ENCODE measurements at places on chromosomes 3 and 15.

DNA sequence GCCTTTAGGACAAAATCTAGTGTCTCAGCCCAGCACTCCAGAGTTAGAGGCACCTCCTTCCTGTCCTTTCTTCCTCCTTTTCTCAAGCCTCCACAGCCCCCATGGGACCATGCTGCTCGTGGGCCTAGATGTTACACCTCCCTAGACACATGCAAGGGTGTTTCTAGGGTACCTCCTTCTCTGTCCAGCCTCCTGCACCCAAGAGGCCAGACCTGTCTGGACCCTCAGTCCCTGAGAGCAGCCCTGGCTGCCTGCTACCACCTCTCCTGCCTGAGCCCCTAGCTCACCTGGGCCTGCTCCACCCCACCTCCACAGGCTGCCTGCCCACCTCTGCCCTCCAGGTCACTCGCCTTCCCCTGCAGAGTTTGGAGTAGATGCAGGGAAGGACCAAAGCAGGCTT is 5.2 kb downstream of the LOXL1 start:
- DNase-seq, result no peak

DNA sequence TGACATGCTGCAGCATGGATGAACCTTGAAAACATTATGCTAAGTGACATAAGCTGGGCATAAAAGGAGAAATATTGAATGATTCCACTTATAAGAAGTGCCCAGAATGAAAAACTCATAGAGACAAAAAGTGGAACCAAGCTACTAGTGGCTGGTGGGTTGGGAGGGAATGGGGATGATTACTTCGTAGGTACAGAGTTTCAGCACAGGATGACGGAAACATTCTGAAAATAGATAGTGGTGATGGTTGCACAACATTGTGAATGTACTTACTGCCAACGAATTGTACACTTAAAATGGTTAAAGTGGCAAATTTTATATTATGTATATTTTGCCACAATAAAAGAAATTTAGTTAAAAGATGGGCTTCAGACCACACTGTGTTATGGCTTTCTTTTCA is 93.6 kb downstream of the RPLP1 start:
- DNase-seq, result no peak

GRCh38 chr3:31762888-31763351 is 218.1 kb downstream of the OSBPL10 start:
- DNase-seq, result peak; percentile 23

DNA sequence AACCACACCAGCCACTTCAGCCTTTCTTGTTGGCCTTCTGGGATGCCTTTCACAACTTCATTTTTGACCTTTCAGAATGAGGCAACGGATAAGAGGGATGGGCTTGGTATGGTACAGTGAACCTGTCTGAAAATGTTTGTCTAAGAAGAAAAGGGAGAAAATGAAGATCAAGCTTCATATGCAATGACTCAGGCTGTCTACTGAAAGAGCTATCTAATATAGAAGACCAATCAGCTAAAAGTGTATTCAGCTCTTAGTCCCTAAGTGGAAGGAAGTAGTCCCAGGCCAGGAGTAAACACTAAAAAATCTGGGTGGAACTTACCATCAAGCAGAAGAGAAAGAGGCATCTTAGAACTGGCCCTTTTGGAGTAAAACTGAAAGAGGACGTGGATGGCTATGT is 12.2 kb upstream of the UPK1B start:
- DNase-seq, result no peak

DNA sequence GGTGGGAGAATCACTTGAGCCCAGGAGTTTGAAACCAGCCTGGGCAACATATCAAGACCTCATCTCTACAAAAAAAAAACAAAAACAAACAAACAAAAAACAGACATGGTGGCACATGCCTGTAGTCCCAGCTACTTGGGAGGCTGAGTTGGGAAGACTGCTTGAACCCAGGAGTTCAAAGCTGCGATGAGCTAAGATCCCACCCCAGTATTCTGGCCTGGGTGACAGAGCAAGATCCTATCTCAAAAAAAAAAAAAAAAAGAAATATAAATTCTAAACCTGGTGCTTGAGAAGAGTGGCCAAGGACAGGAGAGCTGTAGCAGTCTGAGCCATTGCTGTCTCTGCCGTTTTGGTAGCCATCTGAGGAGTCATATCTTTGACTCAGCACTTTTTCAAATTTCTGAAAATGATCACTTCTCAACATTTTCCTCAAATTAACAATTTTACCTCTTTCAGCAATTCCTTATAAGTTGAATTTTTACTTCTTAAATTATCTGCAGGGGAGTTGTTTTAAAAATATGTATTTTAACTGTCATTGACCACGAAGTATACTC is 3.6 kb upstream of the DENND4A start:
- no peak for DNase-seq

GRCh38 chr15:59176653-59177316 is 29.9 kb upstream of the LDHAL6B start:
- DNase-seq, result no peak

GRCh38 chr3:37992271-37993066 is 1.9 kb downstream of the VILL start:
- DNase-seq, result no peak

DNA sequence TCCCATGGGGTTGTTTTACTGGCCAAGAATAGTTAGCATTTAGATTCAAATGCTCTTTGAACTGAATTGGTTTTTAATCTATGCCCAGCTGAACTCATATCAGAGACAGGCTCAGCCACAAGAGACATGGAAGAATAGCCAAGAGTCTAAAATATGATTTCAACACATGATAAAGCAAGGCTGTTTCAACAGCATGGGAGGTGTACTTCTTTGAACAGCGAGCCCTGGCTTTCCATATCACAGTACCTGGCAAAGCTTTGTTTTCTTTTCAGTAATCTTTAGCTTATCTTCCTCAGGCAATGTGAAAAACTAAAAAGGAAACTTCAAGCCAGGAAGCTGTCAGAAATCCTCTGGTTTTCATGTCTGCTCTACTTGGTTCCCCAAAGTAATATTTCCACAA is 413.6 kb upstream of the ADAMTS9 start:
- no peak for DNase-seq

DNA sequence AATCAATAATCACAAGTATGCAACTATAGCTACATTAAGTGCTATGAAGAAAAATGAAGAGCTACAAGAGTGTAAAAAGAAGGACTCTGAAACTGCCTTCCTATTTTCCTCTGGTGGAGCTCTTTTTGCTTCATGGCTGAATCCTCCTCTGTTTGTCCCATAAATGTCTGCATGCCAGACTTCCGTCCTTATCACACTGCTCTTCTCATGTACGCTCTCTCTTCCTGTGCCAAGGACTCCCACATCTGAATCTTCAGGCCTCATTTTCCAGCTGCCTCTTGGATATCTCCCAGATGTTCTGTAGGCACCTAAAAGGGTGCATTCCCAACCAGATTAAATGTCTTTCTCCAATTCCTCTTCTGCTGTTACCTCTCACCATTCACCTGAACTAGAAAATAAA is 123.7 kb downstream of the MECOM start:
- DNase-seq, result no peak

DNA sequence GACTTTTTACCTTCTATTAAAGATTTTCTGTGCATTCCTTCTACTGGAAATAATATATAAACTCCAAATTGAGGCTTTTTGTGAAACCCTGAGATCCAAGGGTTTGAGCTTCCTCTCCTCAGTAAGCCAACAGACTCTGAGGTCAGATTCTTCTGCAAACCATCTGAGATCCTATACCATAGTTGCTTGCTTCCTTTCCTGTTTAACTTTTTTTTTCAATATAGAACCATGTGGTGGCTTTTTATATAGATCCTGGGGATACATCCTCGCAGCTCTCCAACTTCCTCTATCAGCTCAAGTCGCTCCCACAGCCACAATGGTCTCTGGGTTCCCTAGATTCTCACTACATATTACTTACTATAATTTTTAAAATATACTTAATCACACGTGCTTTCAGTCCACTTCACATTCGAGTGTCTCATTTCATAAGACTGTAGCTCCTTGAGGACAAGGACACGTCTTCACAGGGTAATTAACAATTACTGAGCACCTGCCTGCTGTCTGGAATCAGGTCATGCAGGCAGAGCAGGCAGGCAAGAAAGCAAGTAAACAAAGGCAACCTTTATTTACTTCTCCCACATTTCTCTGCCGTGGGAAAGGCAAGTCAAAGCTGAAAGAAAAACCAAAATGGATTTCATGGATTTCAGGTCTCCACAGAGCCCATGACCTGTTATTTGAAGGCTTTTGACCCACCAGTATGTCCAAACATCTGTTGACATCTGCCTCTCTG is 941.5 kb downstream of the FHIT start:
- DNase-seq, result no peak

DNA sequence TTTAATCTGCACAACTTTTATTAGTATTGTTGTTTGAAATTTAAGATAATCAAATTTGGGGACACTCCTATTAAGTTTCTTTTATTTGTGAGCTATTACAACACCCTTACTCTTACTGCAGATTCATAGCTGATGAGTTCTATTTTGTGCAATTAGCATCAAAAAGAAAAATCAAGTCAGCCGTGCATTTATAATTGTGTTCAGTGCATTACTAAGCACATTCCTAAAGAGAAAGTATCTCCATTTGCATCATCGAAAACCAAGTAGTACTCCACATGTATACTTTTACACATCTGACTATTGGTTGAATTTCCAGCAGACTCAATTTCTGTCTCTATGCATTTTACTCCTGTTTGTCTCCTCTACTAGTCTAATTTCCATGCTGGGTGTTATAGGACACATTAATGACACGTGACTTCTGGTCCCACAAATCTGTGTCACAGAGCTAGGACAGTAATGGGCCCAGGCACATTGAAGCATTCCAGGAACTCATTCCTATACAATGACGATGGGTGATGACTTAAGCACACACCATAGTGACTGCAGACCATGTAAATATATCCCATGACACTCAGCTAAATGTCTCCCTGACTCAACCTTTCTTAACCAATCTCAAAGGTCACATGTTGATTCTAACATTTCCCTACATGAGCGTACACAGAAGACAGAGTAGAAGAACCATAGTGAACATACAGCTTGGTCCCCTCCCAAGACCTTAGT is 477.5 kb downstream of the LPP start:
- DNase-seq, result no peak

DNA sequence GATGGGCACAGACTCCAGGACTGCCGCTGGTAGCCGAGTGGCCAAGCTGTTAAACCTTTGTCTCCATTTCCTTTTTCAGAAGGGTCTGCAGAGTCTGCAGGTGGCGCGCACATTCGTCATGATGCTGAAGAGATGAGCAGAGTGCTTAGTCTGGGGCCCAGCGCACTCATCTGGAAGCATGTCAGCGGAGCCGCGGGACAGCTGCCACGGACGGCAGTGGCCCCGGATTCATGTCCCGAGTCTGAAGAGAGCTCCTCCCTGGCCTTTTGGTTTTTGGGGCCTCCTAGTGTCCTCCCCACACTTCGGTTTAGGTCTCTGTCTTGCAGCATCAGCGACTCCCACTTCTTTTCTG is 42.6 kb downstream of the KLHL25 start:
- DNase-seq, result peak; percentile 56

DNA sequence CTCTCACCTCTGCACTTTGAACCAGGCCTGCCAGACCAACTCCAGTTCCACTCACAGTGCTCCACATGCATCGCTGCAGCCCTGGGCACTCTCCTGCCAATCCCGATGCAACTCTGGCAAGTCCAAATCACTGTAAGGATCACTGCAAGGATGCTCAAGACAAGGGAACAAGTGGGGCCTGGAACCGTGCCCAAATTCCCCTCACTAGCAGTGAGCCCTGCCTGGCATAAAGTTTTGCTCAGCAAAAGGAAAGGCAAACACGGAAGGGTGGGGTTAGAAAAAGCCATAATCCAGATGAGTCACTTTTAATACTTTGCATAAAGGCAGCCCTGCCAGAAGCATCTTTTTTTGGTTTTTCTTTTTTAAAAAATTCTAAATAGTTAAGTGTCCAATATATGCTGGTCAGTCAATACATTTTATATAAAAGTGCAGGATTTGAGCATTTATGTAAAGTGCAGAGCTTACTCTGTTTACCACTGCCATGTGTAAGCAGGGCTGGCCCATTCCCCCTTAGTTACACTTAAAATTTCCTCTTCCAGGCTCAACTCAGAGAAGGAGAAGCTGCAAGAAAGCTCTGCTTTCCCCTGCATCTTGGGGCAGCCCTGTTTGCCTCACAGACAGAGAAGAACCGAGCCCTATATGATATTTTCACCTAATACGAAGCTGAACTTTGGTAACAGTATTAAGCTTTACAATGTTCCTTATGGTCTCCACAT is 102.2 kb downstream of the CD47 start:
- no peak for DNase-seq

- no peak for DNase-seq
Observed at GRCh38 chr3:140176526-140176925, 241.5 kb downstream of the CLSTN2 start.

DNA sequence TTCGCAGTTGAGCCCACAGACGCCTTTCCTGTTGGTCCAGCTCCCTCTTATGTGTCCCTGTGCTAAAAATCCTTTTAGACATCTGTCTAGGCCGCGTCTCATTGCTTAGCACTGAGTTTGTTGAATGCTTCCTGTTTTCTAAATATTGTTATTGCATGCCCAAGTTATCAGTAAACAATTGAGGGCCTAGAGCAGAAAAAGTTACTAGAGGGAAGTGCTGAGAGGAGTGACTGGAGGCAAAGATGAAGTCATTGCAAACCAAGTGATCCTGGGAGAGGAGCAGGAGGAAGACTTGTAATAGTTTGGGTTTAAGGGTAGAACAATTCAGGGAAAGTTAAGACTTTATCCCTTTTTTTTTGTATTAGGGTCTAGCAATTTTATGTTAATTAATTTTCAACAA is 88.1 kb downstream of the DCUN1D1 start:
- no peak for DNase-seq

DNA sequence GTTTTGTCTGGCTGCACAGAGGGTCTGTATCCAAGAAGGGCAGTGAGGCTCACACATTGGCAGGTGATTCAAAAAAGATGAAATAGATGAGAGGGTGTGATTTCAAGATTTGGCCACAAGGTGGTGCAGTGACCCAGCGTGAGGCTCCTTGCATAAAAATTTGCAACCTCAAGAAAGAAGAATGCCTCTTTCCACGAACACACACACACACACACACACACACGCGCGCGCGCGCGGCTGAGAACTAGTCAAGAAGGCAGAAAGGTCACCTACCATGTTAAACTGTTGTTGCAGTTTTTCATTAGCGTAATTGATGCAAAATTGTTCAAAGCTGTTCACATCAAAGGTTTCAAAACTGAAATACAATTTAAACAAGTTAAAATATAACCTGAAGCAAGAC is 39.2 kb downstream of the MYO5C start:
- DNase-seq, result peak; percentile 65

GRCh38 chr3:17811646-17812045 is 69.2 kb upstream of the TBC1D5 start:
- no peak for DNase-seq

DNA sequence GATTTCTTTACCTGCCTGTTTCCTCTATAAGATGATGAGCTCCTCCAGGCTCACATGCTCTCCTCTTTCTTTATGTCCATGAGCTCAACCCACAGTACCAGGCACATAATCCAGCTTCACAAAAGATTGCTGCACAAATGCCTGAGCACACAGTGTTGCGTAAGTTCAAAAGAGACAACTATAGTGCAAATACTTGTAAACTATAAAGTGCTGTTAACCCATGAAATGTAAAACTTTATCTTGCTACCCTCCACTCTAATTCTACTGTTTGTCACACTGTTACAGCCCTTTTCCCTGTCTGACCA is 101.0 kb upstream of the LPP start:
- DNase-seq, result no peak

Data from neural progenitor cell (in vitro differentiated cells).